ENCODE measurements at places on chromosomes 5 and 9.

- DNase-seq: no peak
Measured at GRCh38 chr5:168790671-168791250, 211.6 kb upstream of the PANK3 start.

DNA sequence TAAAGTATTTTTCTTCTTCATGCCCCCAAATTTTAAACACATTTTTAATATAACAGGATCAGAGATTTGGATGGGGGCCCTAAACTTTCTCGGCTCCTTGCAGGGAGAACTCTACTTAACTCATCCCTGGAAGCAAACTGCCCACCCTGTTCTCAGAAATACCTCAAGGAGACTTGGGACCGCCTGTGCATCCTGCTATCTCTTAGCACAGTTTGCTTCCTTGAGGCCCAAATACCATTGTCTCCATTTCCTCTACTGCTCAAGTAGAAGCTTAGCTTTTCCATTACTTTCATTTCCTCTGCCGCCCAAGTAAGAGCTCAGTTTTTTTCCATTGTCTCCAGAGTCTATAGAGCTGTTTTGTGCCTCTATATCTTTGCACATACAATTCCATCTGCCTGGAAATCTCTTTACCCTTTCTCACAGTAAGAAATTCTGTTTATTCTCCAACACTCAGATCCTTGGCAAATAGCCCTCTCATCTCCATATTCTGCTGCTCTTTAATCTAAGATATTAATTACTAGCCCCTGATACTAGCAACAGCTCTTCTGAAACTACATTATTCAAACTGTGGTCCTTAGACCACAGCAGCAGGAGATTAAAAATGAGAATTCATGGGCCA lies 137.8 kb downstream of the CEMIP2 start:
- DNase-seq: no peak

DNA sequence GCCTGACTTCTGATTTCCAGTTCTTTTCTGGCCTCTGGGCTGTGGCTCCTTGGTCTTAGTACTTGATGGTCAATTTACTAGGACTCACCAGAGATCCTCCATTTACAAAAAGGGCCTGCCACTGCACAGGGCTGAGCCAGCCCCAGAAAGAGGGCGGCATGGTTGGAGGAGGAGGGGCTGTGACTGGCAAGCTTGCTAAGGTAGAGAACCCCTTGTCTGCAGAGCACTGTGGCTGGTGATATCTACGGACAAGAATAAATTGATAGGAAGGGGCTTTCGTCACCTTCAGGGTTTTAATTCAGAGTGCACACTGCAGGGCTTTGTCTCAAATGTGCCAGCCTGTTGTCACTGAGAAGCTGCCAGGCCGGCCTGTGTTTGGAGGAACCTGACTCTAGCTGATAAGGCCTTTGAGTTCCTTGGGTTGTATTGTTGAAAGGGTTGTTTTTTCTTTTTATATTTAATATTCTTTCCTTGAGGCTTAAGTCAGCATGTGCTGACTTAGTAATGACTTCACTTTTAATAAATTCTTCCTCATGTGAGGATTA lies 15.1 kb downstream of the SLC22A5 start:
- DNase-seq: no peak

DNA sequence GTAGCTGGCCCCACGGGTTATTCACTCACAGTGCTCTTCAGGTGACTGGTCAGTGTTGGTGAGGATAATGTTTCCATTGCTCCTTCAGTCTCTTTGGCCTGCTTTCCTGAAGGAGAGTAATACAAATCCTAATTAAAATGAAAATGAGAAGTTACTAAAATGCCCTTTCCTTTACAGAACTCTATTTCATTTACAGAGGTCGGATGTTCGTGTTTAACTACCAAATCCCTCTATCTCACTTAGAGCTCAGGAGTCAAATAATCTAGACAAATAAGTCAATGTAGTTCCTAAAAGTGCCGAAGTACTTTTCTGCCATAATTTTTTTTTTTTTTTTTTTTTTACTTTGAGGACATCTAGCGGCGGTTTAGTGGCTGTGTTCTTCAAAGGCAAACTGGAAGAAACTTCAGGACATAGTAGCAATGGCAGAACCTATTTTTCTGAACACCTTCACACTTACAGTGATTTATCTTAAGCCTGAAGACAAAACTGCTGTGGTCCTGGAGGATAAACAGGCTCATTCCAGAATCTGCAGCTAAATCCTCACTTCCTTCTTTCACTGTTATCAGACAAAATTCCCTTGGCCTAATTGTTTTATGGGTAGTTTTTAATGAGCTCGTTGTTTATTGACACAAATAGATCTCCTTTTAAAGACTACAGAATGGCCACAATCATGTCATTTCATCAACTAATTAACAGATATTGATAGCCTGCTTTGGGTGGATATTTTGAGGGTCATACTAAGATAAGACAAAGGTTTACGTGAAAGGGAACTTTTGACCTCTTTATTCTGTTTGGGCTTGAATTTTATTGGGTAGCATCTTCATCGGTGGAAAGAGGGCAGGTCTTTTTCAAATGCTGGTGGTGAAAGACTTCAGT lies 207.6 kb upstream of the DMRTA1 start:
- no peak for DNase-seq

DNA sequence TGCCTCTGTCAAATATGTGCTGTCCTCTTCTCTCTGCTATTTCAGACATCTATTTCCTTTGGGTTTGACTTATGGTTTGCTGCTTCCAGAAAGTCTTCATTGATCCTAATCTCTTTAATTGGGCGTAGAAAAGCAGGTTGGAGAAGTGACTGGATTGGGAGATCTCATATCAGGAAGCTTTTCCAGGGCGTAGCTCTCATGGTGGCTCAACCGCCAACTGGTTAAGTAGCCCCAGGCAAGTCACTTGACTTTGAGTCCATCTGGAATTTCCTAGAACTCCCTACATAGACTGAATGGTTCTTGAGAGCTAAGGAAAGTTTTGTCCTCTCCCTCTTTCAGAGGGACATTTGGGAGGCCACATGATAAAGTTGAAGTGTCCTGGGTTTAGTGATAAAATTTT lies 192.3 kb upstream of the GLRA1 start:
- no peak for DNase-seq

DNA sequence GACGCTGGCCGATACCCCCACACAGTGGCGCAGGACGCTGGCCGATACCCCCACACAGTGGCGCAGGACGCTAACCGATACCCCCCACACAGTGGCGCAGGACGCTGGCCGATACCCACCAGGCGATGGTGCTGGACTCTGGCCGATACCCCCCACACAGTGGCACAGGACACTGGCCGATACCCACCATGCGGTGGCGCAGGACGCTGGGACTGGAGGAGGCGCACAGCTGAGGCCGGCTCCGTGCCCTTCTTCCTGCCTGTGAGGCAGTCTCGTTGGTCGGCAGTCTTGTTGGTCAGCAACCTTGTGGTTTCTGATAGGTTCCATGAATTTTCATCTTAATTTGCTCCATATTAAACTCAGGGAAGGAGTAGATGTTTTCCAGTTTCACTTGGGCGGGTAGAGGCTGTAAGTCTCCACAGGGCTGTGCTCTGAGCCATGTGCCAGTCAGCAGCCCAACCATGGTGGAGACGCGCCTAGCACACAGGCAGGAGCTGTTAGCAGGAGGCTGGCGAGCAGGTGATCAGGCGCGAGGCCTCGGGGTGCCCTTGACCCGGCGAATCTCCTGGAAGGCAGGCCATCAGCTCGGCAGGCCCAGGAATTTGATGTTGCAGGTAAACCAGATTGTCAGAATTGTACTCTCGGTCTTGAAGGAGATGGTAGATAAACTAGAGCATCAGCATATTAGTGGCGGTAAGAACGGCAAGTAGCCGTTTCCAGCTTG lies 75.6 kb downstream of the EHMT1 start:
- DNase-seq: no peak

DNA sequence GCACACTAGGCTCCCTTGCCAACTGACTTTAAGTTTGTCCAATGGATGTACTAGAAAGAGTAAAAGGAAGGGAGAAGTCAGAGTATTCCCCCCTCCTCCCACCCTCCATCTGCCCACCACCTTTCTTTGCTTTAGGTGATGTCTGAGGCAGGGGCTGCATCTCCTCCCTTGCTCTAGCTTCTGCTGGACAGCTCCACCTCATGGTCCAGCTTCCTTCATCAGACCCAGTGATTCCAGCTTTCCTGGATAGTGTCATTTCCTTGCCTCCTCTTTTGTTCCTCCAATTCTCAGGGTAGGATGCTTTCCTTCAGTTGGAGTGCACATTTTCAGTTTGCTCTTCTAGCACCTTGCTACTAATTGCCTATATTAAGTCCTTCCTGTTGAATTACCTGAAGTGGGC lies 67.4 kb downstream of the RAD23B start:
- no peak for DNase-seq

DNA sequence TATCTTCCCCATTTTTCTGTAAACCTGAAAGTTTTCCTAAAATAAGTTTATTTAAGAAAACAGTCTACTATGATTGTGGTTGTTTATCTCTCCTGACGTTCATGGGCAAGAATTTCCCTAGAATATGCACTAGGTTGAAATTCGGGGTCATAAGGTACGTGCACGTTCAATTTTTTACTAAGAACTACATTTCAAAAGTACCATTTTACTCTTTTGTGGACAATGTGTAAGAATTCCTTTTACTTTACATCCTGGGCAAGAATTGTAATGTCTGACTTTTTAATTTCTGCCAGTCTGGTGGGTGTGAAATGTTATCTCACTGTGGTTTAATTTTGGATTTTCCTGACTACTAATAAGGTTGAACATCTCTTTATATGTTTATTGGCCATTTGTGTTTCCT lies 12.4 kb downstream of the IL5 start:
- DNase-seq: no peak

GRCh38 chr5:75601996-75602395 lies 9.3 kb upstream of the ANKDD1B start:
- DNase-seq: no peak

- no peak for DNase-seq
Measured at GRCh38 chr5:105840800-105841199, 1829.9 kb downstream of the EFNA5 start.

DNA sequence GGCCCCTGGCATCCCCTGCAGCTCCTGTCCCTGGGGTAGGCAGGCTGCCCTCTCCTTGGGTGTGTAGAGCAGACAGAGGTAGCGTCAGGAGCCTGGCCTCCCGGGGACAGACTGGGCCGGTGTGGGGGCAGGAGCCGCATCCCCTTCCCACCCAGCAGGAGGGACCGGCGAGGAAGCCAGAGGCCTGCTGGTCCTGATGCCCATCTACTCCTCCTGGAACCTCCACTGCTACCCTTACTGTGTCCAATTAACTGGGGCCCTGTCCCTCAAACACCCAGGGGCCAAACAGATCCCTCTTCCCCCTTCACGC lies 15.6 kb downstream of the RALGDS start:
- DNase-seq: no peak

DNA sequence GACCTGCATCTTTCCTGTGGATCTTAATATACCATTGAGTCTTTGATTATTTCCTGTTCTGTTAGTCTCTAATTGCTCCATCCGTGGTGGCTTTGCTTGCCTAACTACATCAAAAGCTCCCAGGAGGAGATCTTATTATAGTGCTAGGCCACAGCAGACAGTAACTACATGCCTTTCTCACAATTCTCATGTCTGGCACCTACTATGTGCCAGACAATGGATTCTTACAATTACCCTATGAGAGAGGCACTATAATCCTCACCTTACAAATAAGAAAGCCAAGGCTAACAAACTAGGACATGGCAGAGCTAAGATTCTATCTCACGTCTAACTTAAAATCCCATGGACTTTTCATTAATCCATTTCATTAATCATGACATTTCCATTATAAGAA lies 70.3 kb upstream of the TARS1 start:
- DNase-seq: no peak

- DNase-seq: no peak
Measured at GRCh38 chr9:95991326-95991725, 115.8 kb downstream of the ERCC6L2 start.

DNA sequence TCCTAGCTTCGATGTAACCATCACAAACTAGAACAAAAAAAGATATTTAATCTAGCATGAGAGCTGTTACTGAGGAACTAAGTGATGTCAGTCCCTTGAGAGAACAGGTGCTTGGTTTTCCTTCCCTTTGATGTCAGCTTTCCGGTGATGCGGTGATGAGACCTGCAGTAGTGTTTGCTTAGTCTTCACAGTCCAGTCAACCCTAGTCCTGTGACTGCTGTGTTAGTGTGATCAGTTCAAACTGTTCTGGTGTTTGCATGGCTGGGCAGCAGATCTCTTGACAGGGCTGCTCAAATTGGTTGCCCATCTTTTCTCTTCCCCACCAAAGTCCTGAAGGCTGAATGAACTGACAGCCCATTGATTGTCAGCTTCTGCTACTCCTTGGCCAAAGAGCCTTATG lies 608.6 kb upstream of the DAB2 start:
- DNase-seq: peak; percentile 21

- no peak for DNase-seq
Measured at GRCh38 chr5:174134545-174134944, 89.0 kb downstream of the NSG2 start.

DNA sequence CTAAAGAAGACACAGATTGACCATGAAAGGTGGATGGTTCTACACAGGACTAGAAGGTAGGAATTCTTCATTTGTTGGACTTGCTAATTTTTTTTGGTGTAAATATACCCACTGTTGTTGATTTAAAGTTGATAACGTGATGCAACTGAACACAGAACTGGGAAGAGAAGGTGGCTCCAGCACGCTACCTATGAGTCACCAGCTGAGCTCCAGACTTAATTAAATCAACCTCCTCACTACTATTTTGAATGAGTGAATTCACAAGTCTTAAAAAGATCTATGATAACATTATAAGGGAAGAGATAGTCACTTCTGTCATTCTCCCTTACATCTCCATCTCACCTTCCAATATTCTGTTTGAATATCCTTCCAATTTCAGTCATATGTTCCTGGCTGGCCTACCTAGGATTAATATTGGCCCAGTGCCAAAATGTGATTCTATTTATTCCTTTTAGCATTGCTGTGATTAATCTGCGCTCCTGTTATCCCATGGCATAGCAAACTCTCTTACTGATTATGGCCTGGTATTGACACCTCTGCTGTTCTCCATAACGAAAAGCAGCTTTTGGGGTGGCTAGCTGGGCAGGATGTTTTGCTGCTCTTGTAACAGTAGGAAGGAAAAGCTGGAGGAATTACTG lies 135.9 kb upstream of the CCDC152 start:
- no peak for DNase-seq

DNA sequence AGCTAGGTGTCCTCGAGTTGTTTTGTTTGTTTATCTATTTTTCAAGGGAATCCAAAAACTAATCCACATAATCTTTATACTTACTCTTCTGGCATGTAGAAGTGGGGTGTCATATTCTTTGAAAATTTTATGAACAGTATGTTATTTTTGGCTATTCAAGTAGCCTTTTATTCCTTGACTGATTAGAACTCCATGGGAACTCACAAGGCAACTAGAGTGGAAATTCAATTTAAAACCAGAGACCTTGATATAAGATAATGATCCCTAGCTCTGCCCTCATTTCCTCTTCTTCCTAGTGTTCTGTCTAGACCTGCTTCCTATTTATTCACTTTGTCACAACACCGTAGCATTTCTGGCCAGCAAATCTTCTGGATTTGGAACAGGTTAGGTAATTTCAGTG lies 1123.7 kb upstream of the C9orf72 start:
- no peak for DNase-seq

All from CD4-positive, alpha-beta T cell treated with Interleukin-15 for 4 hours (primary cell).